ENCODE measurements at places on chromosomes 1 and 21.

- peak; percentile 35 for DNase-seq
Measured at GRCh38 chr1:44217809-44218410, 4.6 kb downstream of the DMAP1 start.

DNA sequence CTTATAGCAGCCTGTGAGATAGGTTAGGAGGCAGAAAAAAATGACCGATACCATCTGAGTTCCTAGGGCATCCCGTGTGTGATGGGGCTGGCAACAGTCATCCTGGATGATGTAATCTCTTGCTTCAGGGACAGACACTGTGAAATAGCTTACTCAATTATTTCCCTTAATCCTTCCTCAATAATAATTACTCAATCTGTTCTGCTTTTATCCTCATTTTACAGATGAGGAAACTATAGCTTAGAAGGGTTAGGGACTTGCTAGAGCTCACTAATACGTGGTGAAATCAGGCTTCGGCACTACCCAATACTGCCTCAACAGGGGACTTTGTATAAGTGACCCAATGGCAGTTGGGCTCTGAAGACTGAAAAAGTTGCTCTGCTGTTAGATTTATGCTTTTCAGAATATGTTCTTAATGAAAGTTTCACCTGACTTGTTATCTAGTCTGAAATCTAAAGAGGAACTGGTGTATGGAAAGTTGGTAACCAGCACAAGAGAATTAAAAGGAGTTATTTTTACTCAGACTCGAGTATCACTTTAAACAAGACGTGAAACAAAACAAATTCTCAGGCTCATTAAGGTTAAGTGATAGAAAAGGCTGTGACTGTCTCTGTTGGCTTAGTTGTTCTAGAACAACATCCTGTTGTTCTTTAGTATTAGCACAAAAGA is 14.4 kb downstream of the CD55 start:
- DNase-seq, result no peak

DNA sequence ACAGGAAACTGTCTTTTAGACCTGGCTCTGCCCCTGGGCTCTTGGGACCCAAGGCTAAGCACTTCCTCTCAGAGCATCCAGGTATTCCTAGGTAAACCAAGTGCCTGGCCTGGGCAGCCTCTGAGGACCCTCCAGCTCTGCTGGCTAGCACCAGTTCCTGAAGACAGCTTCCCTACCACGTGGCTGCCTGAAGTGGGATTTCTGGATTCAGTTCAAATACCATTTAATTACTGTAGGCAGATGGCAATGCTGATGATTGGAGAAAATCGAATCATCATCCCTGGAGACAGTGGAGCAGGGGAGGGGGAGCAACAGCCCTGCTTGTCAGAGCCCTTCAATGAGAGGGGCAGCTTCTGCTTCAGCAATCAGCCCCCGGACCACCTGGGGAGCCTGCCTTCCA is 11.9 kb downstream of the KIF21B start:
- DNase-seq, result no peak

DNA sequence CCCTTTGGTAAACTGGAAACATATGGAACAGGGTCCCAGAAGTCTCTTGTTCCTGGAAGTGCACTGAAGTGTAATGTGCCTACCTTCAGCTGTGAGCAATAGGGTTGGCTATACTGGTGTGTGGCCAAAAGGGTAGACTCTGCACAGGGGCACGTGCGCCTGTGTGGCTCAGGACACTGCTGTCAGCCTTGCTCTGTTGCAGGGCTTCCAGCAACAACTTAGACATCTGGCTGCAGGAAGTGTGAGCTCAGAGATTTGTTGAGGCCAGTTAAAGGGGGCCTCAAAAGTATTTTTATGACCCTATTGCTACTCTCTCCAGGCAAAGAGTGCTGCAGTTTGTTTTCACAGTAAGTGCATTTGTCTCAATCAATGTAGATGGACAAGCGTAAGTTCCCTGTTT is 7.5 kb downstream of the CTPS1 start:
- DNase-seq, result no peak

DNA sequence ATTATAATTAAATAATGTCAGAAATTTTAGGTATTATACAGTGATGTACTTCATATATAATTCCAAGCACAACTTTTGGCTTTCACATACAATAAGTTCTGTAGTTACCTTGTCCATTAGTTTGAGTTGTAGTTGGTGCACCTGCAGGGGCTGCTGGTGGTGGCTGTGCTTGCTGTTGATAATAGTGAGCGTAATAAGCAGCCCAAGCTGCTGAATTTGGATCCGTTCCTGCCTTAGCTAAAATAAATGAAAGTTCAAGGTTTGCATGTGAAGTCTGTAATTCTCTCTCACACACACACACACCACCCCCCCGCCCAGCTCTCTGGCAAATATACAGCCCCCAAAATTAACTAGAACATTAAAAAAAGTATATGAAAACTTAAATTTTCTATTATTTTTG is 22.4 kb downstream of the FUBP1 start:
- no peak for DNase-seq

- DNase-seq, result no peak
Measured at GRCh38 chr1:192571668-192572067, 3.9 kb upstream of the RGS1 start.

GRCh38 chr1:205942631-205943159 is 561 bp downstream of the SLC26A9 start:
- DNase-seq, result no peak

- no peak for DNase-seq
Measured at GRCh38 chr1:185363205-185363604, 46.2 kb upstream of the IVNS1ABP start.

- DNase-seq, result no peak
Measured at GRCh38 chr1:204599098-204599497, 82.9 kb downstream of the MDM4 start.

GRCh38 chr1:4056422-4056821 is 156.3 kb upstream of the C1orf174 start:
- no peak for DNase-seq

- DNase-seq, result no peak
Measured at GRCh38 chr1:32335790-32336590, at the start of gene MARCKSL1. MARCKSL1 (minus strand) TSS chr1:32336233; CDS start chr1:32336033, 200 bp downstream.

GRCh38 chr21:37865156-37865555 is 51.1 kb downstream of the KCNJ6 start:
- DNase-seq, result no peak

DNA sequence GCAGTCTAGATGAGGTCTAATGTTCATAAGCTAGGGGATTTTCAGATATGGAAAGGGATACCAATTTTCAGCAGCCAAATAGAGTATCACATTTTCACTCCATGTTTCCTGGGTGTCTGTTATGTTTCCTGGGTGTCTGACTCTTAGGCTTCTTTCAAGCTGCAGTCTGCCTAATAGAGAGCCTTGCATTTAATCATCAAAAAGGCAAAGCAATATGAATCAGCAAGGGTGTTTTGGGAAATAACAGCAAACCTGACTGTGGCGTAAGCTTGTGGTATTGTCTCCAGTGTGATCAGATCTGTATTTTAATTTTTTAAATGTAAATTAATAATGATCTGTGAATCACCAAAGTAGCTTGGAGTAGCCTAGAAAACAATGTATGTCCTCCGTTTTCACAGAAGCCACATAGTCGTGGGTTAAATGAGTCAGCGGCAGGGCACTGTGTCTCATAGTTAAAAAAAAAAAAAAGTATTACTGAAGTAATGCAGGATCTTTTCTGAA is 10.4 kb downstream of the LGALS8 start:
- DNase-seq, result peak; percentile 81

DNA sequence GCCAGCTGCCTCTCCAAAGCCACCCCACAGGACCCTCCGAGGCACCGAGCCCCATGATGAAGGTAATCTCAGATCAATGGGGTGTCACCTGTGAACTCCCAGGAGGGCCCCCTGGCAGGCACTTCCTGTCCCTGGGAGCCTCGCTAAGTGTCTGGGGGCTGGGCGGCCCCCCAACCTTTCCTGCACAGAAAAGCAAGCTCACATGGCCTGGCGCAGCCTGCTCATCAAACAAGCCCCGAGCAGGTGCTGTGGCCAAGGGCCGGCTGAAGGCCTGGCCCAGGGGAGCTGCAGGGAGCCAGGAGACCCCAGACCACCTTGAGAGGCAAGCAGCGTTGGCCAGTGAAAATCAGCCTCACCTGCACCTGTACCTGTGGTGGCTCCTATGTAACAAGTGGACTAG is 2.9 kb downstream of the RIPK4 start:
- DNase-seq, result no peak

DNA sequence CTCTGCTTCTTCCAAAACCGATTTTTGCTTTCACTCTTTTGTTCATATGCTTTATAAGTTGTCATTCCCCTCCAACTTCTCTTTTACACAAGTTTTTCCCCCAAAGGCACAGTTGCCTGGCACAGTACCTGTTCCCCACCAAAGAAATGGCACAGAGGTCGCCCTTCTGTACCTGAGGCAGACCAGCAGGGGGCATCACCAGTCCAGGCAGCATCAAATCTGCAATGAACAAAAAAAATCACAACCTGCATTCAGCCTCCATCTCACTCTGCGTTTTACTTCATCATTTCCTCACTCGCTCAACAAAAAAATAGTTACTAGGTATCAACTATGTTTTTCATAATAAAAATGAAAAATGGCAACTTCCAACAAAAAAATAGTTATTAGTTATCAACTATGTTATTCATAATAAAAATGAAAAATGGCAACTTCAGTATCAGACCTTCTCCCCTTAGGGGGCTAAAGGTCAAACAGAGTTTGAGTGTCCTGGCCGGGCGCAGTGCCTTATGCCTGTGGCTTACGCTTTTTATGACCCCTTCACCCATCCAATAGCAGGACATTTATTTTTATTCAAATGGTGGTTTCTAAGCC is 4.1 kb downstream of the EIF2D start:
- peak; percentile 30 for DNase-seq

DNA sequence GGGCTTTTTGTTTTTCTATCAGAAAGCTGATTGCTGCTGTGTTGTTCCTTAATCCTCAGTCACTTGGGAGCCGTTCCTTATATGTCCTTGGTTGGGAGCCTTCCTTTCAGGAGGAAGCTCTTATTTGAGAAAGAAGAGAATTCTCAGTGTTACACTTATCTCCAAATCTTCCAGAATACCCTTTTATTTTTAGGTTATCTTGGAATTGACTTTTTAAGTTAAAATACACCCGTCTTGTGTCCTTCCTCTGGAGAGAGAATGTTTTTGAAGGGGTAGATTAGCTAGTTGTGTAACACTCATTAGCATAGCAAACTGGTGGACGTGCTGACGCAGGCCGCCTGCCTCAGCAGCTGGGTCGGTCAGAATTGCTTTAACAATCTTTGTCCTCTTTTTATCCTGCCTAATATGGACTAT is 42.1 kb downstream of the LRRC8B start:
- no peak for DNase-seq

DNA sequence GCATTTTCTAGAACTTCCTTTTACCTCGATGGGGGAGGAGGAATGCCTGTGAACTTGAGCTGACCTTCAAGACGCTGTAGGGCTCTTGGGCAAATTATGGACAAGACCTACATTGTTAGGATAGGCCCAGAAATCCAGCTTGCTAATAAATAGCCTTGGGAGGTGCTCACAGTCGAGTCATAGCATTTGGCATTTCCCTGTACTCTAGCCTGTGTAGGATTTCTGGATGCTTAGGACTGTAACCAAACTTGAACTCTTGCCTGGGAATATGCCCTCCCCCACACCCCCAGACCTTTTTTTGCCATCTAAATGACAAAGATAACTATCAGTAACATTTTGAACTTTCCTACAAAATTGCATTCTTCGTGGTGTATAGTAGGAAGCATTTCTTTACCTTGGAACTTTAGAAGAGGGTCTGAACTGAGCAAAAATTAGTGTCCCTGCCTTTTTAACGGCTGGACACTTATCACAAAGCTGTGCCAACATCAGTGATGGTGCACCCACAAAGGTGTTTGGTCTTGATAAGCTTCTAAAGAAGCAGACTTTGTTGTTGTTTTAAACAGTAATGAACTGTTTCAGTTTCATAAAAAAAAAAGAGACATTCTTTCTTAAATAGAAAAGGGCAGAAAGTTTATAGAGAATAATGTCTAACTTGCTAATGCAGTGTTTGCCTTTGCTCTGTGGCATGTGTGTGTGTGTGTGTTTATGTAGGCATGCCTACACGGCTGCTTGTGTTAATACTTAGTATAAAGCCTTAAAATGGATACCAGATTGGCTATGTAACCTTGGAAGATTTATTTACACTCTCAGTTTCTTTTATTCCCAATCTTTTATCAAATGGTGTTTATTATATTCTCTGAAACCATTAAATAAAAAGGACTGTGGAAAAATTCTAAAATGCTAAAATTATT is 88.2 kb downstream of the NFIA start:
- peak; percentile 49 for DNase-seq

DNA sequence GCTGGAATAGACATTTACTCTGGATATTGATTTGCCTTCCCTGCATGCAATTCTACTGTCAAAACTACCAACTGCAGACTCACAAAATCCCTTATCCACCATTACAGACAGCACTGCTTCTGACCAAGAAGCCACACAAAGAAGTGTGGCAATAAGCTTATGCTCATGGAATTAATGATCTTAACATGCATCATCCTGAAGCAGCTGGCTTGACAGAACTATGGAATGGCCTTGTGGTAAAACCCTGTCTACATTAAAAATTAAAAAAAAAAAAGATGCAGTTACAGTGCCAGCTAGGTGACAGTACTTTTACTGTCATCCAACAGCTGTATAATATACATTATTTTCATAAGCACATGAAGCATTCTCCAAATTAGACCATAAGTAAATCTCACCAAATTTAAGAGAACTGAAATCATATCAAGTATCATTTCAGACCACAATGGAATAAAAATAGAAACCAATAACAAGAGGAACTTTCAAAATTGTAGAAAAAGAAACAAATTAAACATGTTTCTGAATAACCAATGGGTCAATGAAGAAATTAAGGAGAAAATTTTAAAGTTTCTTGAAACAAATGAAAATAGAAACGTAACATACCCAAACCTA is 70.7 kb downstream of the SCMH1 start:
- DNase-seq, result no peak

- no peak for DNase-seq
Measured at GRCh38 chr1:48196237-48196636, 26.3 kb upstream of the SLC5A9 start.
